Testis (tissue), 5 donors: ENCODE measurements at places on chromosomes 6 and 20. TPM values are rescaled to one million over a fixed set of nuclear protein-coding genes. Genes with fewer than 3 reads are reported as not detected.

Gene CLVS2
- 0.16 TPM for total RNA-seq

- H3K27me3 ChIP-seq, result no peaks in the 10 kb centered on the region
- H3K27ac ChIP-seq, result no peak overlapping the region
- no peak for DNase-seq
These were observed 493 bp downstream of the CRYBG1 start for GRCh38 chr6:106360989-106361430.

DNA sequence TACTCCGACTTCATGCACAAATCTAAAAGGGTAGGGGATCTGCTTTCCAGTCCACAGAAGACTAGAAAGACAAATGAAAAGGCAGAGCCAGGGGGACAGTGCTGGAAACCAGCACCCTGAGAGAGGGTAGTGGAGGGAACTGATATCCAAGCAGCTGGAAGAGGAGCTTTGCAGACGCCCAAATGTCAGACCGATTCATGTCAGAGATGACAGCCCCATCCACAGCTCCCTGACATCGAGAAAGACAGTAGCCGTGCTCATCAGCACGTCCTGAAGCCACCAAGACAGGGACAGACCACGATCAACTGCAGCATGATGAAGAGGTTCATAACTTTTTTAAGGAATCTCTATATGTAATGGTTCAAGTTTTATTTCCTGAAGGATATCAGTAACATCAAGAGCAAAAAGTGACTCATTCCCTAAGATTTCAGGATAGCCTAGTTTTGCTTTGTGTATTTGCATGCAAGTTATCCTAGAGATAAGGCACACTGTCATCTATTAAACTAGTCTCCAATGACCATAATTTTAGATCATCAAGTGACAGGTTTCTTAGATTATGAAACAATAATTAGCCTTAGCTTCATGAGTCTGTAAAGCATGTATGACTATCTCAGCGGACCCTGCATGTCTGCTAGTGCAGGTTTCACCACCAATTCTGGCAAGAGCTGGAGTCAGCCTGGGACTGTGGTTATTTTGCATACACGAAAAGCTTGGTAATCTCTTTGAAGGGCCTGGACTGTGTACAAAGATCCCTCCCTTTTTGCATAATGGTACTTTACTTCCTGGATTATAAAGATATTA is 43.0 kb downstream of the PRDM1 start:
- H3K27ac ChIP-seq, result no peak overlapping the region
- H3K4me1 ChIP-seq, result no peaks in the 10 kb centered on the region
- H3K36me3 ChIP-seq, result no peaks in the 10 kb centered on the region

DNA sequence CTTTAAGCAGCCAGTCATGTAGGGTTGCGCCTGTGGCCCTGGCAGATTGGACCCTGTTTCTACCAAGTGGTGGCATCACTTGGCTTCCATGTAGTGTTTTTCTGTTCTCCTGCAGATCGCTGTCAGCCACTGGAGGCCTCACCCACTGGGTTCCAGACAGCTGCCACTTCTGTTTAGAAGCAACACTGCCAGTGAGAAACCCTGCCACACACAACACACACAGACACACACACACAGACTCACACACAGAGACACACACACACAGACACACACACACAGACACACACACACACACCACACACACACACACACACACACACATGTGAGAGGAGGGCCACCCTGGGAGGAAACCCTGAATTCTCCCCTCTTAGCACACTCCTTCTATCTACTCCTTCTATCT is 51.8 kb downstream of the UTRN start:
- no peaks in the 10 kb centered on the region for H3K36me3 ChIP-seq
- no peak overlapping the region for H3K4me3 ChIP-seq
- no peak for DNase-seq
- H3K27me3 ChIP-seq, result no peaks in the 10 kb centered on the region
- H3K27ac ChIP-seq, result no peak overlapping the region
- peaks cover 15% of the 10 kb centered on the region for H3K4me1 ChIP-seq

Gene OOEP
- 26.9 TPM for total RNA-seq
